ENCODE measurements at places on chromosomes 4 and X. TPM values are rescaled to one million over a fixed set of nuclear protein-coding genes. Genes with fewer than 3 reads are reported as not detected.

GRCh38 chrX:45196701-45197100 is 4.0 kb downstream of the DIPK2B start:
- DNase-seq = no peak

DNA sequence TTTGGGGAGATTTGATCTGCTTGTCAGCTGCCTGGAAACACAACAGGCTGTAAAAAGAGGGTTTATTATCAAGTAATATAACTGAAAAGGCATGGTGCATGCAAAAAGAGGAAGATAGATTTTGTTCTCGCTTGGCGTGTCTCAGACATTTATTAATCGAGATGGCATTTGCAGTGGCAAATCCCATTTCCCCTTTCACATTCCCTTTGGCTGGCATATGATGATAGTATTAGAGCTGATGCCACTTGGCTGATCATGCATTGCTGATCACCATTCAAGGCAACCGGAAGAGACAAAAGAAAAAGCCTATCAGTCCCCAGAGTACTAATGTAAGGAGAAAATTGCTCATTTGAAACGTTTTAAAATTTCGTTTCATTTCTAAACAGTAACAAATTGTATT is 101.8 kb downstream of the ZIC3 start:
- no peak for DNase-seq

DNA sequence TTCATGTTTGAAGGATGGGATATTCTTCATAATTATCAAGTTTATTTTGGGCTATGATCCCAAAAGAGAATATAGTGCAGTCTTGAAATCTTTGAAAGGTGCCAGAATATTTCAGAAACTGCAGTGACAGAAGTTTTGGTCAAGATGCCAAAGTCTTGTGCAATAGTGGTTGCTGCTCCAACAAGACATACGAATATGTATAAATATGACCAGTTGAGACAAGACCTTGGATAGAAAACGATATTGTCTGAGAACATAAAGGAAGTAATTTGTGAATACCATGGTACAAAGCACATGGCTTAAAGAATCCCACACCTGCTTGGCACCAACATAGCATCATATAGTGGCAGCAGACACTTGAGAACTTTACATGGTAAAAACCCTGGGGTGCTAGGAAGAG is 48.6 kb upstream of the AMELX start:
- DNase-seq = no peak

DNA sequence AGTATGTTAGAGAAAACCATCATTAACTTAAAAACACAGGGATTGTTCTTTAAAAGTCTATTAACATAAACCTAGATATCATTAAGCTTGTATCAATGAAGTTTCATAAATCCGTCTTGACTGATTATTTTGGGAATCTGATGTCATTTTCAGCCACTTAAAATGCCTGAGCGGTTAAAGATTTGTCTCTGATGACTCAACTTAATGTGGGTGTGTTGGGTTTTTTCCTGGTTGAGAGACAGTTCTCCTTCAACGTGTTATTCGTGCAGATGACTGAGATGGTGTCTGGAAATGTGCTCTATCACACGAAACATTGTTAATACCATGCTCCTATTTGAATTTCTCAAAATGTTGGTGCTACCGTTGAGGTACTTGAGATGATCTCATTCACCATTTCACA is 227.3 kb upstream of the TENM3 start:
- DNase-seq = no peak

Gene TENM3
- total RNA-seq = 2.0 TPM

Gene RIPPLY1
- total RNA-seq = not detected

All from posterior vena cava (tissue), 2 donors.